ENCODE measurements at places on chromosomes 13 and 19. TPM values are rescaled to one million over a fixed set of nuclear protein-coding genes. Genes with fewer than 3 reads are reported as not detected.

Gene EHD2
- total RNA-seq: 1.4 TPM

GRCh38 chr13:27920677-27921420 lies 1.0 kb downstream of the PDX1 start:
- peak; percentile 26 for DNase-seq

- DNase-seq: no peak
These were observed 305.2 kb downstream of the MTUS2 start for GRCh38 chr13:29125191-29125933.

DNA sequence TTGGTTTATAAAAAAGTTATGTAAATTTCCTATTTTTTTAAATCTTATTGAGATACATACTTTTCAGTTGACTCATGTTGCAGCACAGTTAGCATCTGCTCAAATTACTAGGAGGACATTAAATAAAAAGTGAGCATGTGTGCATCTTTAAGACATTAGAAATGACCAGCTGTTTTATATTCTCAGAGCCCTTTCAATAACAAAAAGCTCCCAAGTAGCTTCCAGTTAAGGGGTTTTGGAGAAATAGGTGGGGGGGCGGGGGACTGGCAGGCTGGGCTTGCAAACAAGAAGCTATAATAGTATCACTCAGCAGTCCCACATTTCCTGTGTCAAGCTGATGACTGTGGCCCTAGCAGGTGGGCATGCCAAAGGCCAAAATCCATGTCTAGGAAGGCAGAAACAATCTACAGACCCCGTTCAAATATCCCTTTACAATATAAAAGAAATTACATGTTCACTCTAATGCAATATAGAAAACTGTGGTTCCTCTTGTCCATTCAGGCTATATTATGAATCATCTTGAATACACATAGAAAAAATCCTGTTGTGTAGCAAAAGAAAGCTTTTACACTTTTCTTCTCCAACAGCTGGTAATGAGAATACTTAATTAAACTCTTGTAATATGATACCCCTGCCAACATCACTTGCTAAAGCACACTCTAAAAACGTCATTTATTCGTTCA lies 1713.2 kb upstream of the SLC10A2 start:
- DNase-seq: peak; percentile 36

GRCh38 chr13:19150712-19151228 lies 30.9 kb downstream of the TUBA3C start:
- no peak for DNase-seq

DNA sequence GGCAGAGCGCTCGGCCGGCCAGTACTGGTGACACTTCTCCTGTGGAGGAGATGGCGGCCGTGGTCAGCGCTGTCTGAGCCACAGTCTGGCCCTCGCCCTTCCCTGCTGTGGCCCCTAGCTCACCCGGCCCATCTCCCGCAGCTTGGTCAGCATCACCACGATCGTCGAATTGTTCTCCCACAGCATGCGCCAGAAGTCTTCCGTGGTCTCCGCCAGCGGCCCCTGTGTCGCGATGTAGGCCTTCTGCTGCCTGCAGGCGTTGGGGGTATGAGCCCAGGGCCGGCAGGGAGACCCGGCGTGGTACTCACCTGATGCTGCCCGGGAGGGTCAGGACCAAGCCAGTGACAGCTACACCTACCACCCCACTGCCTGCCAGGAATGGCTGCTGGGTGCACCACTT lies 130.1 kb downstream of the PTPRS start:
- no peak for DNase-seq
